ENCODE measurements at places on chromosomes 7 and 10. TPM values are rescaled to one million over a fixed set of nuclear protein-coding genes. Genes with fewer than 3 reads are reported as not detected.

Gene HTR5A
- not detected for polyA plus RNA-seq

Gene NUTM2D
- 2.4 TPM for polyA plus RNA-seq

Gene ZCCHC24
- polyA plus RNA-seq = 7.4 TPM

Gene NEUROD6
- polyA plus RNA-seq = not detected

Gene MRPS17
- polyA plus RNA-seq = 10.4 TPM

Gene NUP42
- polyA plus RNA-seq = 10.3 TPM

Gene PTF1A
- not detected for polyA plus RNA-seq

Gene POLR2J3
- 84.8 TPM for polyA plus RNA-seq

Gene NPTX2
- 10.3 TPM for polyA plus RNA-seq

Gene SLC26A5
- 0.04 TPM for polyA plus RNA-seq

Gene GSTO2
- 2.1 TPM for polyA plus RNA-seq

Gene GTF2IRD1
- 4.0 TPM for polyA plus RNA-seq

Gene HMX2
- not detected for polyA plus RNA-seq

Gene CCDC172
- not detected for polyA plus RNA-seq

Gene FOXP2
- 2.0 TPM for polyA plus RNA-seq

Gene GJD4
- not detected for polyA plus RNA-seq

Gene INHBA
- polyA plus RNA-seq = 1.3 TPM

Gene NPY4R2
- polyA plus RNA-seq = 0.19 TPM

Gene ITPRID1
- polyA plus RNA-seq = not detected

Gene FAM180A
- 2.2 TPM for polyA plus RNA-seq

Gene PRKCQ
- 0.36 TPM for polyA plus RNA-seq

Gene NAMPT
- 39.1 TPM for polyA plus RNA-seq

Gene PTPRE
- 10.8 TPM for polyA plus RNA-seq

Gene FZD1
- polyA plus RNA-seq = 2.7 TPM

Gene CCT6A
- 96.2 TPM for polyA plus RNA-seq

Gene EPHA1
- 0.89 TPM for polyA plus RNA-seq

Gene LRRD1
- polyA plus RNA-seq = not detected

Gene STK31
- 0.49 TPM for polyA plus RNA-seq

Gene PRR15
- polyA plus RNA-seq = 3.3 TPM

Gene IDI2
- not detected for polyA plus RNA-seq

Gene PIP
- not detected for polyA plus RNA-seq

Gene TDRD1
- 0.13 TPM for polyA plus RNA-seq

Gene GRM8
- polyA plus RNA-seq = 0.08 TPM

Gene NUTM2E
- polyA plus RNA-seq = not detected

Gene ANKRD61
- not detected for polyA plus RNA-seq

Gene MACC1
- 0.10 TPM for polyA plus RNA-seq

Gene SEMA3E
- polyA plus RNA-seq = 0.31 TPM

Gene RNF148
- 0.22 TPM for polyA plus RNA-seq

Gene TPST1
- polyA plus RNA-seq = 11.8 TPM
